Iris pigment epithelial cell (primary cell): ENCODE measurements at places on chromosomes 12 and 14.
A peak's percentile ranks its signal among the peaks of the same experiment; 100 is the strongest.

DNA sequence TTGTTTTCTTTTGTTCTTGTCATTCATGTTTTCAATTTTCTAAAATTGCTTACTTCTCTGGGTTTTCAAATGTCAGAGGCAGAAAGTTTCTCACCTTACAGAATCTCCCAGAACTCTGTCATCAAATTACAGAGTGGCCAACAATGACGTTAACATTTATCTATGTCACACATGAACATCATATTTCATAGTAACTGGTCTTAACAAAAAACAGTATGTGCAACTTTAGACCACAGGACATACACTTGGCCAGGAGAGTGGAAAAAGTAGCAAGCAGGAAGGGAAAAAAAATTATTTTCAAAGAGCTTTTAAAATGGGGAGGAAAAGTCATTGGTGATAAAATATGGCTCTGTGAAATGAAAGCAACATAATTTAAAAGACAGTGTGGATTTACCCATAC is 426.5 kb downstream of the MED13L start:
- no peak for DNase-seq

GRCh38 chr14:104968153-104968527 is 10.0 kb downstream of the AHNAK2 start:
- DNase-seq = peak; percentile 45

GRCh38 chr12:118650586-118650960 is 274.2 kb downstream of the SUDS3 start:
- DNase-seq = no peak

DNA sequence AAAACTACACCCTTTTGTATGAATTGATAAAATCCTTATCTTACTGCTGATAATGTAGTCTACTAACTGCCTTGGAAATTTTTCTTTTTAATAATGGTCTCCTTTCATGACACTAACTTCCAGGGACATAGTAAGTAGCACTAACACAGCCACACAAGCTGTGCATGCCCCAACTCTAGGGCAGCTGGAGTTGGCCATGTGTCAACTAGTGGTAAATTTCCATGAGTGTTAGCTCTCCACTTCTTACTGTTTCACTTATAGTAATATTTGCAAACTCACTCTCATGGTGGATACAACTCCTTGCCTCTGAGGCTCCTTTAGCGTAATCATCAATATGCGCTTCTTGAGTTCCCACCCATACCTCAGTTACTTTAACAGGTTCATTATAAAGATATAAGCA is 38.0 kb downstream of the LGR5 start:
- no peak for DNase-seq

DNA sequence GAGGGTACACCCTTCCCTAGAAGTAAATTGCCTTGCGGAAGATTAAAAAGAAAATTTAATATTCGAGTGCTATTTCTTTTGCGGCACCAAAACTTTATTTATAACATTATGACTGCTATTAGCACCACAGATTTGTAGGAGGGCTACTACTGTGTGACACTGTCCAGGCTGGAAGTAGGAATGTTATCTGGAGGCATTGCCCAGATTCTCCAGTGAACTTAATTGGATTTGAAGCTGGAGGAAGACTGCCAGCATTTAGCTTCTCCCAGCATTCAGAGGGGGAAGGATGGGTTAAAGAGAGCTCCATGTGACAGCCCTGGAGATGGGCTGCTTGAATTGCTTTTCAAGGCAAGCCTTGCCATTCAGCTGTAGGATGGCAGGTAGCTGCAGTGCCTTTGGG is 107.0 kb upstream of the RBM19 start:
- DNase-seq = no peak
